NT2/D1 (cell line): ENCODE measurements at places on chromosomes 7 and 10.

GRCh38 chr7:12133865-12134264 lies 77.2 kb upstream of the TMEM106B start:
- DNase-seq: no peak

- DNase-seq: no peak
Measured at GRCh38 chr10:2077231-2077630, 339.9 kb upstream of the ADARB2 start.

DNA sequence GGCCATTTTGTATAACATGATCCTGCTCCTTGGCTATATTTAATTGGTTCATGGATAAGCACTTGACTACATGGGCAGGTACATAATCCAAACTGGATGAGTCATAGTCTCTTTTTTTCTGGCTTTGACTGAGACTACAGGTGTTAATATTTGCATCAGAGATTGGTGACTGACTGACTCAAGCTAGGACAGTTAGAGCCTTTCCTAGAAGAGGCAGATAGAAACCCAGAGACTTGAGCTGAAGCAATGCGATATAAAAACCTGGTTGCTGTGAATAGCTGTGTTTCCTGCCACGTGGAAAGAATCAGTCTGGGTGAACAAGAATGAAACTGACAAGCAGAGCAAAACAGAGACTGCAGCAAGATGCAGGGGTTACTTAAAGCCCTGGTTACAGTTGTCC lies 81.0 kb downstream of the SAMD9 start:
- no peak for DNase-seq

- no peak for DNase-seq
Measured at GRCh38 chr7:155702616-155703015, 58.2 kb downstream of the RBM33 start.

GRCh38 chr10:124152139-124153022 lies 59.0 kb upstream of the CHST15 start:
- no peak for DNase-seq

- DNase-seq: no peak
Measured at GRCh38 chr7:7385421-7385820, 150.3 kb downstream of the COL28A1 start.

DNA sequence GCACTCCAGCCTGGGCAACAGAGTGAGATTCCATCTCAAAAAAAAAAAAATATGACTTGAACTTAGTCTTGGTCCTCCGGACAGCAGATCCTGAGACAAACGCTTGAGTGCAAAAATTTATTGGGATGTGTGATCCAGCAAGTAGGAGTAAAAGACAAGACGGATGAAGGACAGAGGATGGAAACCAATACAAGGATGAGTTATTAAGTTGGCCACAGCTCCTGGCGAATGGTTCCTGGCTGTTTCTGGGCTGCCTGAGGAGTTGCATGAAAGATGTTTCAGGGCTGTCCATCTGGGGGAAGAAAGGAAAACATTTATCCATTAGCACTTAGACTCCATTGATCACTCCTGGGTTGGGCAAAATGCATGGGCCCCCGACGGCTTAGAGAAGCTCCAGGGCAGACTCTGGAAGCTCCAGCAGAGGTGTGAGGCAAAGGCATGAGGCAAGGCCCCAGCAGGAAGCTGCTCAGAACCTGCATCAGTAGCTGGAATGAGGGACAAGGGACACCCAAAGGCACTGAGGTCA lies 98.3 kb upstream of the ZNF438 start:
- no peak for DNase-seq

DNA sequence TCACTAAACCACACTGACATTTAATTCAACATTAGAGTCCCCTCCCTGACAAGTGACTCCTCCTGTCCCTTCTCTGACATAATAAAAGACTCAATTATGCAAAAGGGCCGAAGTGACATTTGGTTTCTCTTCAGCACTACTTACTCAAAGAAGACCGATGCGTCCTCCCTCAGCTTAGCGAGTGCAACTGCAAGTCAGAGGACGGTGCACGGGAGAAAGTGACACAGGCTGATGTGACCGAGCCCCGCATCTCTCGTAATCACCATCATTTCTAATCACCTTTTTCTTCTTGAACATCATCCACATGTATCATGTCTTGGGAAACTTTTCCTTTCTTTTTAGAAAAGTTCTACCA lies 155.7 kb downstream of the TCERG1L start:
- DNase-seq: no peak

GRCh38 chr10:61588770-61589211 lies 73.9 kb upstream of the CABCOCO1 start:
- no peak for DNase-seq

DNA sequence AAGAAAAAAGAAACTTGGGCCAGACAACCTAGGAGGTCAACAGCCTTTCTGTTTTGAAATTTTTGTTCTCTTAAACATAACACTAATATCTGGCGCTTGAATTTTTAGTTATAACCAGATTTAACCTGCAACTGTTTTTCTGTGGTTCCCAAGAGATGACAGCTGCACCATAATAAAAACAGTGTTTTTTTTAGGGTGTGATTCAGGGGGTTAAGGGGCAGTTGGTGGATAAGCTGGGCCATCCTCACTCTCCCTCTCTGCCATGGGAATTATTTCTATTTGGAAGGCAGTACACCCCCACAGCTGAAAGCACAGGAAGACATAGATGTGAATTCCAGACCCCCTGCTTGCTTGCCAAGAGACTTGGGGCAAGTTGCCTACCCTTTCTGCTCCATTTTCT lies 20.1 kb upstream of the TM9SF3 start:
- no peak for DNase-seq

DNA sequence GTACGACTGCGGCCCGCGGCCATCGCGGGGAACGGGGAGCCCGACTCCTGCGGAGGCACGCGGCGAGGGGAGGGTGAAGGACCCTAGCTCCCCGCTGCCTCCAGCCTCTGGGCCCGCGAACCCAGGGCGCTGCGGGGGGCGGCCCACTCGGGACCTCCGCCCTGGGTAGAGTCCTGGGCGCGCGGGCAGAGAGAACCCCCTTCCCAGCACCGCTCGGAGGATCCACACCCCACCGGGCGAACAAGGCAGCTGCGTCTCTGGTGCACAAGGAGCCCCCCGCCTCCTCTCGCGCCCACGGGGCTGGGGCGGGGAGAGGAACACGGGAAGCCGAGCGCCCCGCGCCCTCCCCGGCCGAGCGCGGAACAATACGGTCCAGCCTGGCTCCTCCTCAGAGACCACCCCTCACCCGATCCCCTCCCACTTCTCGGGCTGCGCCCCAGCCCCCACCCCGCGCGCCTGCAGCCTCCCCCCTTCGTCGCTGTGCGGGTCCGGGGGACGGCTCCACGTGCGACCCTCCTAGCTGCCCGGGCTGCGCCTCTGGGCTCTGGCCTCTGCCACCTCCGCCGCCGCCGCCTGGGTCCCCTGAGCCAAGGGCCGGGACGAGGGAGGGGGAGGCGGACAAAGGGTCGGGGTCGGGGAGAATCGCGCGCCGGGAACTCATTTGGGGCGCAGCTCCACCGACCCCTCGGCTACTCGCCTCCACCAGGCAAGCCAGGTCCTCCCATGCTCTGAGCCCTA lies at the start of gene WDR86:
Gene WDR86 (minus strand): TSS at position 372 of the 738 bp plus-strand sequence. CDS start 449 bp downstream, outside the sequence.
- DNase-seq: no peak

DNA sequence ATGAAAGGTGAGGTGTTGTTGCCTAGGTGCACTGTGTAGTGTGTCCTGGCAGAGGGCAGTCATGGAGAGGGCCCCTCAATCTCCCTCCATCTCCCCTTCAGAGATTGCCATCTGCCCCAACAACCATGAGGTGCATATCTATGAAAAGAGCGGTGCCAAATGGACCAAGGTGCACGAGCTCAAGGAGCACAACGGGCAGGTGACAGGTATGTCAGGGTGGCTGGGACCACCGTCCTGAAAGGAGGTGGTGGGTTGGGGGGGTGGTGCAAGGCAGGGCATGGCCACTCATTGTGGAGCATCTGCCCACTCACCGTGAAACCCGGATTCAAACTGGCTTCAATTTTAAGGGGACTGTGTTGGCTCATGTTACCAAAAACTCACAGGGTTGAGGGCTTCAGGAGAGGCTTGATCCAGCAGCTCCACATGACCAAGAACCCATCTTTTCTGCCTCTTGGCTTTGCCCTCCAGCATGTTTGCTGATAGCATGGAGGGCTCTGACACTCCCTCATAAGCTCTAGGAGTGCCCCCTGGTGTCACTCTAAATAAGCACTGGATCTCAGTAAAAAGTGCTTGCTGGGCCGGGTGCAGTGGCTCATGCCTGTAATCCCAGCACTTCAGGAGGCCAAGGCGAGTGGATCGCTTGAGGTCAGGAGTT lies 12.2 kb downstream of the ARPC1B start:
- DNase-seq: no peak

DNA sequence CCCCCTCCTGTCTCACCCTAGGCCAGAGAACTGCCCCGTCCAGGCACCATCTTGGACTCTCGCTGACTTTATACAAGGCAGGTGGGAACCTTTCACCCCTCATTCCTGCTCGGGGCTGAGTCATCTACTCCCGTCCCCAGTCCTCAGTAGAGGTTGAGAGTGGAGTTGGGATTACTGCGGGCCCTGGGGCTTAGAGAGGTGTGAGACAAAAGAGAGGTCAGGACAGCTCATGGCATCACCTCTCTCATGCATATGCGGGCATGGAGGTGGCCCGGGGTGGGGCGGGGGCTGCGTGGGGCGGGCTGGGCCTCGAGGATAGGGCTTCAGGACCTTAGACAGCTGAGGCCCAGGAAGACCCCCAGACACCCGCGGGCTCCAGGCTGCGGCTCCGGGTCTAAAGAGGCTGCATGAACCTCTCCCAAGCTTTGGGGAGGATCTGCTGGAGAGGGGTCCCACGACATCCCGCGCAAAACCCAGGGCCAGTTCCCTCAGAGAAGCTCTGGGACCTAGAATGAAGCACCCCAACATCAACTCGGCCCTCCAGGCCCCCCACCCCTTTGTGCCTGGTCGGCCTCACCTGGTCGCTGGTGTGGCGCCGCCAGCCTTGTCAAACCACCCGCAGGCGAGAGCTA lies 317 bp downstream of the PDZD7 start:
- DNase-seq: no peak

DNA sequence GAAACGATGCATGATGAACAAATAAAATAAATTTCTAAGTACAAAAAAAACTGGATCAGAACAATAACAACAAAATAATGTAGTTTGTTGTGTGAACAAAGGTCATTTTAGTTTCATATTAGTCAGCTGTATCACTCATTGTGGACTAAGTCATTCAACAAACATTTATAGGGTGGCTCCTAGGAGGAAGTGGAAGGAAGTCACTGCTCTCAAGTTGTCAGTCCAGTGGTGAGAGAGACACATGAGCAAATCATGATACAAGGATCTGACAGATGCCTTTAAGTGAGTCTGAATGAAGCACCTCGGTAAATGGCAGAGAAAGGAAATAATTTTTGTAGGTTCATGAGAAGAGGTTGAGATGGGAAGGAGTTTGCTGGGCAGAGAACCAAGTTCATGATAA lies 56.8 kb downstream of the EPDR1 start:
- DNase-seq: no peak

- DNase-seq: no peak
Measured at GRCh38 chr7:51040787-51041186, 258.1 kb upstream of the GRB10 start.

DNA sequence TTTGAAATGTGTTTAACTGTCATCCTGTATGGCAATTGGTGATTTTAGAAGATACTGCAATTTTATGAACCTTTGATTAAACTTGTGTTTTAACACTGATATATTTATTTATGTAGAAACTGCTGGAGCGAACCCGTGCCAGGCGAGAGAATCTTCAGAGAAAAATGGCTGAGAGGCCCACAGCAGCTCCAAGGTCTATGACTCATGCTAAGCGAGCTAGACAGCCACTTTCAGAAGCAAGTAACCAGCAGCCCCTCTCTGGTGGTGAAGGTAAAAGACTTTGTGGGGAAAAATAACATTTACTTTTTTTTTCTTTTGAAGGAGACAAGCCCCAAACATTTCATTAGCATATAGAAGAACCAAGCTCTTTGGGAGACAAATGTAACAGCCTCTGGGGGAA lies 6.5 kb downstream of the ANLN start:
- no peak for DNase-seq

DNA sequence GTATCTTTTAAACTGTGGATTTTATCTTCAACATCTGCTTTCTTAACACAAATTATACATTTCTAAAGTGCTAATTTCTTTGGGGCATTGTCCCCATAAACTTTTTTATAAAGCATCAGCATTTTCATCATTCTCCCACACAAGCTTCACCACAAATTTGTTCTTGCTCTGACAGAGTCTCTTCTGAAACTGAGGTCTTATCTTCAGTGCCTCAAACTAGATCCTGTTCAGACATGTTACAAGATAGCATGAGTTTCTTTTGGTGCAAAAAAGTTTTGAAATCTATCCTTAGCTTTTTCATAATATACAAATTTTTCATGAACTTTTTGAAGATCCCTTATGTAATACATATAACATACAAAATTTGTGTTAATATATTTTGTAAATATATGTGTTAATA lies 346.6 kb downstream of the IPMK start:
- no peak for DNase-seq

DNA sequence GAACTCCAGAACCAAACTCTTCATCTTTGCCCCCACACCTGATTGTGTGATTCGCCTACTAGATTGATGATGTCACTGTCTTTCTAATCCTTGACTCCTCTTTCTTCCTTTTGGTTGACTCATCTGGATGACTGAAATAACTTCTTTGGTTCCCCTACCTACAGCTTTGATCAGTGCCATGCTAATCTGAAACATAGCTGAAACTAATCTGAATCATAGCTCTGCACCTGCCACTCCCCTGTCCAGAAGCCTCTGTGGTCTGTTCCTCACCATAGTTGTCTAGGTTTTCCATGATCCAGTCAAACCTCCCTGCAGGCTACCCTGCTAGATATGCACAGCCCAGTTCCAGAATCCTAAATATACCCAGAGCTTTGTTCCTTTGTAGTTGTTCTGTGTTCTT lies 51.9 kb downstream of the ZNF365 start:
- no peak for DNase-seq

GRCh38 chr7:95045236-95045923 lies 138.0 kb downstream of the PPP1R9A start:
- no peak for DNase-seq

- no peak for DNase-seq
Measured at GRCh38 chr10:50600286-50600685, 23.5 kb downstream of the SGMS1 start.

GRCh38 chr7:129845972-129846327 lies 106.8 kb downstream of the UBE2H start:
- no peak for DNase-seq

GRCh38 chr10:30697806-30698205 lies 68.3 kb upstream of the LYZL2 start:
- DNase-seq: no peak

- no peak for DNase-seq
Measured at GRCh38 chr7:116631676-116632075, 40.3 kb upstream of the MET start.

GRCh38 chr7:137142376-137142775 lies 201.2 kb downstream of the PTN start:
- DNase-seq: no peak
